ENCODE measurements at places on chromosomes 7 and 10.

- DNase-seq, result peak; percentile 98
Measured at GRCh38 chr7:22858640-22859561, 36.3 kb upstream of the TOMM7 start.

GRCh38 chr10:22271786-22272185, 44.4 kb upstream of the COMMD3 start:
- no peak for DNase-seq

GRCh38 chr7:137846549-137846826, 286 bp downstream of the DGKI start:
- no peak for DNase-seq

DNA sequence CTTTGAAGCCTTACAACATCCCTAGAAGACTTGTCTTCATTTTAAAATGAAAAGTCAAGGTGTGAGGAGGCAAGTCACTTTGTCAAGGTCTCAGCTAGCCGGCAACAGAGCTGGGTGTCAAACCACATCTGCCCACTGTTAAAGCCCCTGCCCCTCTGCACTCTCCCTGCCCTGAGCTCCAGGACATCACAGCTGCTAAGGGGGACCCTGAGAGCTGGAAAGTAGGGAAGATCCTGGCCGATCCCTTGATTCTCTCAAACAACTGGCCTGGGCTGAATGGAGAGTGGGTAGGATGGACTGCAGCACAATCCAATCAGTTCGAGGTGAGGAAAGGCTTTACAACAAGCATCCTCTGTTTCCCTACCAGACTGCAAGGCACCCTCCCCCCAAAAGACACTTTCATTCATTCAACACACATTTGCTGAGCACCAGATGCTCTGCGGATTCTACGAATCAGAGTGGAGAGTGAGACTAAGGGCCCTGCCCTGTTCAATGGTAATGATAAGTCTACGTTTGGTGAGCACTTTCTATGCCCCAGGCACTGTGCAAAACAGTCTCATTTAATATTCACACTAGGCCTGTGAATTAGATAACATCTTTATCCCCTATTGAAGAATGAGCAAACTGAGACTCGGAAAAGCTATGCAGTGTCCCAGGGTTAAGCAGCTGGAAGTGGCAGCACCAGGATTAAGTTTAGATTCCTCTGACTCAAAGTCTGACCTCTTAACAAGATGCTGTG, 148.1 kb downstream of the HERPUD2 start:
- no peak for DNase-seq
